Central memory CD8-positive, alpha-beta T cell (primary cell): ENCODE measurements at places on chromosomes 6 and 20.

GRCh38 chr6:119052292-119052889 lies 26.1 kb downstream of the FAM184A start:
- no peak for DNase-seq

- DNase-seq, result no peak
These were observed 212.6 kb upstream of the MOCS1 start for GRCh38 chr6:40146902-40147301.

GRCh38 chr6:140459209-140459608 lies 1084.8 kb upstream of the CITED2 start:
- DNase-seq, result no peak

DNA sequence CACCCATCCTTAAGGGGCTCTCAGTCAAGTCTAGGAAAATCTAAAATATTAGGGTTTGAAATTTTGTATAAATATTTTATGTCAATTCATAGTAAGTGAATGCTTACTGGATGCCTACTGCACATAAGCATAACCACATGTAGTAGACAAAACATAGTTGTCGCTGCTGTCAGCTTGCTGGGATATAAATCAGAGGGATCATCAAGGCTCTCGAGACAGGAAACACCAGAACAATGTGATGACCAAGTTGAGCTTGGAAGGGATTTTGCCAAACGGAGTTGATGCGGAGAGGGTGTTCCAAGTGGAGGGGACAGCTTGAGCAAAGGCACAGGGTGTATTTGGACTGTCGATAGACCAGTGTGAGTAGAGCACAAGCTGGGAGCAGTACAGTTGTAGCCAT lies 105.8 kb upstream of the SUPT3H start:
- no peak for DNase-seq

GRCh38 chr6:167647306-167647705 lies 179.4 kb upstream of the AFDN start:
- DNase-seq, result no peak

DNA sequence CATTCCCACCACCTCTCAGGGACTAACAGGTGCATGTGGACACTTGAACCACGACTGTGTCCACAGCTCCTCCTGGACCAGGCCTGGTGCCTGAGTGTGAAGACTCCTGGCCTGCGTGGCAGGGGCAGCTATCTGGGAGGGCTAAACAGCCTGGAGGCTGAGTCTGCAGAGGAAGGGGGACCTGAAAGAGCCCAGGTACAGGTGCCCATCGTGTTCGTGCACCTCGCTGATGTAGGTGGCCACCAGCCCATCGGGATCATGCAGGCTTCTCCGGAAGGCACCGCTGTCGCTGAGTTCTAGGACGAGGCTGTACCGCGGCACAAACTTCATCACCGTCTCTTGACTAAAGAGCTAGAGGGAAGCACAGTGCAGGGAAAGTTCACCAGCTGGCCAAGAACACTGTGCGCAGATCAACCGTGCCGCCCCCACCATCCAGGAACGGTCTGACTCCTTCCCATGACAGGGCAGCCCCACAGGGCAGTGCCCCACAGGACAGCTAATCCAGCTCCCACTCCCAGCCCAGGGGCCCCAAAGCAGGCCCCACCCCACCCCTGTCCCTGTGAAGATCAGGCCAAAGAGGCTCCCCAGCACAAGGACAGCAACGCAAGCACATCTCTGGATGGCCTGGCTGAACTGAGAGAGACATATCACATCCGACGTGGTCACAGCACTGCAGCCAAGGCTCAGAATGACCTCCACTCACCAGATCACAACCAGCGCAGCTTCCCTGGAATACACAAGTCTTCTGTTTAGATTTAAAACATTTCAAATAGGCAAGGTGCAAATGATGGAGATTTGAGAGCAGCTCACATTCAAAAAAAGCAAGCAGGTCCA lies 14.8 kb downstream of the CST7 start:
- DNase-seq, result no peak

- no peak for DNase-seq
These were observed 9.3 kb upstream of the MAK start for GRCh38 chr6:10847684-10848083.

DNA sequence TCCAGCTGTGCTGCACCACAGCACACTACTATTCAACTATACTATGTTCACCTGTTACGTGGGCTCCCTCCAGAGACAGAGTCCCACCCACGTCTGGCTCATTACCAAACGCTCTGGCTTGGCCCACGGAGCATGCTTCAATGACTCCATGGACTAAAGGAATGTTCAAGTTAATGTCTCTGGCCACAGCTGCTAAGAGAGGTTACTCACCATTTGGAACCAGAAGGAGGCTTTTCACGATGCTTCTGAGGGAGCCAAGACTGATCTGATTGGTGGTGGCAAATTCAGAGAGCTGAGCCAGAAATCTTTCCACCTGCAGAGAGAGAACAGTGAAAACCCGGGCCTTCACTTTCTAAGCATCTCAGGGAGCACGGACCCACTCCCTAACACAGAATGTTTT lies 15.6 kb downstream of the COMMD7 start:
- no peak for DNase-seq
